H1 (cell line): ENCODE measurements at places on chromosomes 5 and 9. TPM values are rescaled to one million over a fixed set of nuclear protein-coding genes. Genes with fewer than 3 reads are reported as not detected.

Gene LIFR
- 18.6 and 18.9 TPM in 2 replicates for total RNA-seq

DNA sequence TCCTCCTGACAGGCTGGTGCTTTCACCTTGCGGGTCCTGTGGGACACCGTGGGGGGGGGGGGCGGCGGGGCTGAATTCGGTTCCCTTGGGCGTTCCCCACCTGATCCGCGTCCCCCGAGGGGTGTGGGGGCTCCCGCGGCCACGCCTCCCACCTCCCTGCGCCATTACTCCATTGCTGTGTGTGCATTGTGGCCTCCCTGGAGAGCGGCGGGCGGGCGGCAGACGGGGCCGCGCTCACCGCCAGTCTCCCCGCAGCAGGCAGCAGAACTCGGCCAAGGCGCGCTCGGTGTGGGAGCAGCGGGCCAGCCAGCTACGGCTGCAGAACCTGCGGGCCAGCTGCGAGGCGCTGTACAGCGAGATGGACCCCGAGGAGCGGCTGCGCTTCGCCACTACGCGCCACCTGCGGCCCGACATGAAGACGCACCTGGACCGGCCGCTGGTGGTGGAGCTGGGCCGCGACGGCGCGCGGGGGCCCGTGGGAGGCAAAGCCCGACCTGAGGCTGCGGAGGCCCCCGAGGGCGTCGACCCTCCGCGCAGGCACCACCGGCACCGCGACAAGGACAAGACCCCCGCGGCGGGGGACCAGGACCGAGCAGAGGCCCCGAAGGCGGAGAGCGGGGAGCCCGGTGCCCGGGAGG lies 145.3 kb downstream of the CACNA1B start:
- DNase-seq = peak; percentile 78

GRCh38 chr5:32773944-32774343 lies 62.8 kb downstream of the NPR3 start:
- no peak for DNase-seq

DNA sequence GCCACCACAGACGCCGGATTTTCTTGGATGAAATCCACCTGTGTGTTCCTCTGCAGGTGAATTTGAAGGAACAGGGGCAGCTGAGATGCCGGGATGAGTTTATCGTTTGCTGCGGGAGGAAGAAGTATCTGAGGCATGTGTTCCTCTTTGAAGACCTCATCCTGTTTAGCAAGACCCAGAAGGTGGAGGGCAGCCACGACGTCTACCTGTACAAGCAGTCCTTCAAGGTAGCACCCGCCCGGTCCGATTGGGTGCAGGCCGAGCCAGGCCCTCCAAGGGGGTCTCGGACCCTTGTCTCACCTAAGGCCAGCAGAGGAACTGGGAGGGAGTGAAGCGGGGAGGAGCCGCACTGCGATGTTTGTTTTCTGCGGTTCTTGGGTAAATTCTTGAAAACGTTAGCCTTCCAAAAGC lies 18.4 kb upstream of the LRRC14B start:
- no peak for DNase-seq

Gene SLC34A3
- total RNA-seq = not detected in 2 replicates

GRCh38 chr5:141560151-141560550 lies 58.6 kb downstream of the DIAPH1 start:
- no peak for DNase-seq
